Sciatic nerve (tissue), 2 donors: ENCODE measurements at places on chromosomes 12 and 14. TPM values are rescaled to one million over a fixed set of nuclear protein-coding genes. Genes with fewer than 3 reads are reported as not detected.

TMPO gene
- total RNA-seq, result 54.5 TPM

LRFN5 gene
- total RNA-seq, result 10.9 TPM

CLEC6A gene
- not detected for total RNA-seq

ZFYVE1 gene
- total RNA-seq, result 22.4 TPM

FAM222A gene
- 4.7 TPM for total RNA-seq

KCNK13 gene
- 0.53 TPM for total RNA-seq

PMEL gene
- 0.49 TPM for total RNA-seq

SDS gene
- 0.31 TPM for total RNA-seq

GRIN2B gene
- 11.9 TPM for total RNA-seq

BTBD7 gene
- total RNA-seq, result 40.7 TPM
